ENCODE measurements at places on chromosomes 12 and 14.

- no peak for DNase-seq
- H3K4me1 ChIP-seq, result peaks cover 20% of the 10 kb centered on the region
- H3K27me3 ChIP-seq, result peaks cover 37% of the 10 kb centered on the region
- peak overlapping the region; percentile 69 for H3K4me3 ChIP-seq
- H3K36me3 ChIP-seq, result no peaks in the 10 kb centered on the region
- H3K27ac ChIP-seq, result no peak overlapping the region
These were observed 1.8 kb downstream of the ZDHHC22 start for GRCh38 chr14:77139540-77140358.

GRCh38 chr12:1799882-1800400 is 20.4 kb upstream of the LRTM2 start:
- peaks cover 23% of the 10 kb centered on the region for H3K4me1 ChIP-seq
- no peaks in the 10 kb centered on the region for H3K27me3 ChIP-seq
- DNase-seq, result no peak
- no peak overlapping the region for H3K27ac ChIP-seq
- H3K4me3 ChIP-seq, result no peak overlapping the region

DNA sequence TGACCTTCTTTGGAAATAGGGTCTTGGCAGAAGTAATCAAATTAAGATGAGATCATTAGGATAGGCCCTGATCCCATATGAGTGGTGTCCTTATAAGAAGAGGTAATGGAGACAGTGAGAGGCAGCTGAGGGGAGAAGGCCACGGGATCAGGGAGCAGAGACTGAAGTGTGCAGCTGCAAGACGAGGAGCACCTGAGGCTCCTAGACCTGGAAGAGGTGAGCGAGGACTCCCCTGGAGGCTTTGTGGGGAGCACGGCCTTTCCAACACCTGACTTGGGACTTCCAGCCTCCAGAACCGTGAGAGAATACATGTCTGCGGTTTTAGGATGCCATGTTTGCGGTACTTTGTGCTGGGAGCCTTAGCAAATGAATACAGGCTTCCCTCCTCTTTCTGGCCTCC is 37.5 kb downstream of the LRTM2 start:
- peaks cover 9% of the 10 kb centered on the region for H3K27me3 ChIP-seq
- H3K4me1 ChIP-seq, result no peaks in the 10 kb centered on the region
- no peak overlapping the region for H3K27ac ChIP-seq
- H3K36me3 ChIP-seq, result peaks cover 2% of the 10 kb centered on the region

GRCh38 chr14:77950371-77951063 is 150.6 kb downstream of the ADCK1 start:
- no peak overlapping the region for H3K4me3 ChIP-seq
- peaks cover 4% of the 10 kb centered on the region for H3K27me3 ChIP-seq
- peaks cover 6% of the 10 kb centered on the region for H3K36me3 ChIP-seq
- no peak for DNase-seq
- H3K4me1 ChIP-seq, result no peaks in the 10 kb centered on the region

GRCh38 chr14:25049568-25050268 is at the start of gene STXBP6:
Gene STXBP6 (minus strand): TSS chr14:25050147. CDS start chr14:24974818, 75,329 bp downstream.
- H3K4me1 ChIP-seq, result peaks cover 3% of the 10 kb centered on the region
- no peak for DNase-seq
- peaks cover 2% of the 10 kb centered on the region for H3K36me3 ChIP-seq
- H3K4me3 ChIP-seq, result peak within 1 kb of the TSS; percentile 59
- H3K27ac ChIP-seq, result no peak within 1 kb of the TSS

GRCh38 chr12:116943419-116944372 is 32.9 kb downstream of the FBXW8 start:
- H3K27me3 ChIP-seq, result no peaks in the 10 kb centered on the region
- peaks cover 49% of the 10 kb centered on the region for H3K36me3 ChIP-seq
- no peak overlapping the region for H3K4me3 ChIP-seq
- no peak overlapping the region for H3K27ac ChIP-seq

DNA sequence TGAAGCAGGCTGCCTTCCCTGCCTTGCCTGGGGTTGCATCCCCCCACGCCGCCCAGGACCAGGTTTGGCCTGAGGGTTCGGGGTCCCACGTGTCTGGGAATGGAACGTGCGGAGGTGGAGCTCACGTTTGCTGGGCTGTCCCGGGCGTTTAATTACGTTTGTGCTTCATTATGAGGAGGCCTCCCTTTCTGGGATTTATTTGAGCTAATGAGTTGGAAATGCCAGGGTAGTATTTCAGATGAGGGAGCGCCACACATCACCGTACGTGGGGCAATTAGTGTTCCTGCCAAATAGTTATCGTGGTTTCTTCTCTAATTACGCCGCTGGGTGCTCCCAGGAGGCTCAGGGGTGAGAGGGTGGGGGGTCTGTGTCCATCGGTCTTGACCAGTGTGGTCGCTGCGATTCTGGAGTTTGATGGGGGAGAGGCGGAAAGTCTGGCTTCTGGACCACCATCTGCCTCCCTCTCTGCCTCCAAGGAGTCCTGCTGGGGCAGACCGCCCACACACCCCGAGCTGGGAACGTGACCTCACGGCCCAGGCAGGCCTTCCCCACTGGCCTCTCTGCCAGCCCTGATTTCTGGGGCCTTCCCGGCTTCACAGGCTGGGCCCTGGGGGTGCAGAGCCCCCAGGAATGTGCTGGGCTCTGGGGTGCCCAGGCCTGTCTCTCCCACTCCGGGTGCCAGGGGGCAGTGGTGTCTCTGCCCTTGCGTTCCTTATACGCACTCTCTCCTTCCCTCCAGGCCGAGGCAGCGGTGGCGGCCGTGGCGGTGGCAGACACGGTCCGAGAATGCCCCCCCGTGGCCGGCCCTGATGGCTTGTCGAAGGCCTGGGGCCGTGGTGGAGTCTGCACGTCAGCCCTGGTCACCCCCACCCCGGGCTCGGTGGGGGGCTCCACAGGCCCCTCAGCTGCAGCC is 18.9 kb downstream of the KIF26A start:
- H3K4me3 ChIP-seq, result no peak overlapping the region
- no peaks in the 10 kb centered on the region for H3K36me3 ChIP-seq

DNA sequence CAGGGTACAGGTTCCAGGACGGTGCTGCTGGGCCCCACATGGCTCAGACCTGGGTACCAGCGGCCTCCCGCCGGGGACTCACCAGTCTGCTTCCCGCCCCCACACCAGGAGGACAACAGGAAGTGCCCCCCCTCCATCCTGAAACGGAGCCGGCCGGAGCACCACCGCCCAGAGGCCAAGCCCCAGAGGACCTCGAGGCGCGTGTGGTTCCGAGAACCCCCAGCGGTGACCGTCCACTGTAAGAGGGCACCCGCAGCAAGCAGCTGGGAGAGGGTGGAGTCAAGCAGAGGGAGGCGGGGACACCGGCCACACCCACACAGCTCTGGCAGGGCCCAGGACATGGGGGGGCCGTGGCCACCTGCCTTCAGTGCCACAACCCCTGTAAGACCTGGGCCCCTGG is 8.1 kb downstream of the C14orf180 start:
- peaks cover 19% of the 10 kb centered on the region for H3K27me3 ChIP-seq
- H3K4me3 ChIP-seq, result no peak overlapping the region
- peaks cover 2% of the 10 kb centered on the region for H3K36me3 ChIP-seq
- DNase-seq, result no peak

DNA sequence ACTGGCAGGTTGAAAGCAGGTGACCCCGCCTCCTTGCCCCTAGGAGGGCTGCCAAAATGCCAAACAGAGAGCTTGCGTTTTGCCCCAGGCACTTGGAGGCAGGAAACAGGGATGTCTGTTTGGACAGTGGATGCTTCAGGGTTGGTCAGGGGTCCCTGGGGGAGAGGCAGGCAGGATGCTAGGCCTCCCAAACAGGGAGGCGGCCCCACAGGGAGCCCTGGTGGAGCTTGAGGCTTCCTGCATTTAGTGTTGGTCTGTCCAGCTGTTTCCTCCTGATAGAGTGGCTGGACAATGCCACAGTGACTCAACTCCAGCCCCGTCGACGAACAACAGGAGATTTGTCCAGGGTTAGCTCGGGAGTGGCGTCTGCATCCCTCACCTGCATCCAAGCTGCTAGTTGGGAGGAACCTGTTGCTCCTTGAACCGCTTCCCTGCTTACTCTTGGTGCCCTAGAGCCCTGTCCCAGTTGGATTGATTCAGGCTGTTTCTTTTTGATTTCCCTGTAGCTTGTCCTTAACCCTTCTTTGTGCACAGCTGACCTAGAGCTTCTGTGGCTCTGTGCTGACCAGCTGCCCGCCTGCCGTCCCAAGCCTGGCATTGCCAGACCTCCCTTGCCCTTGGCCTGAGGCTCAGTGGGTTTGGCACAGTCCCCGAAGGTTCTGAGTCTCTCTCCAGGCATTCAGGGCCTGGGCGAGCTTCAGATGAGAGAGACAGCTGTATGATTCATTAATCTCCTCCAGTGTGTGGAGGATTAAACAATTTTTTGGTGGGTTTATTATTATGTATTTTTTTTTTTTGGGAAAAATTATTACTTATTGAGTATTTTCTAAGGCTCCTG is 45.9 kb downstream of the TSPAN9 start:
- H3K27ac ChIP-seq, result no peak overlapping the region
- peaks cover 5% of the 10 kb centered on the region for H3K27me3 ChIP-seq
- H3K36me3 ChIP-seq, result no peaks in the 10 kb centered on the region
- no peak for DNase-seq

DNA sequence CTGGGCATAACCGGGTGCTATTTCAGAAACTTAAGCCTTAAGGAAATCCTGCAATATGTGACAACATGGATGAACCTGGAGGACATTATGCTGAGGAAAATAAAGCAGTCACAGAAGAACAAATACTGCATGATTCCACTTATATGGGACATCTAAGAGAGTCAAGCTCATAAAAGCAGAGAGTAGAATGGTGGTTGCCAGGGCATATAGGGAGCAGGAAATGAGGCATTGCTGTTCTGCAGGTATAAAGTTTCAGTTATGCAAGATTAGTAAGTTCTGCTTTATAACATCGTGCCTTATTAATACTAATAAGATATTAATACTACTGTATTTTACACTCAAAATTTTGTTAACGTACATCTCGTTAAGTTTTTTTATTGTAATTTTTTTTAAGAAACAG is 124.2 kb upstream of the ATF1 start:
- peaks cover 14% of the 10 kb centered on the region for H3K4me1 ChIP-seq
- peaks cover 17% of the 10 kb centered on the region for H3K36me3 ChIP-seq
- DNase-seq, result no peak

- no peak for DNase-seq
- H3K36me3 ChIP-seq, result no peaks in the 10 kb centered on the region
- H3K4me3 ChIP-seq, result no peak overlapping the region
- no peak overlapping the region for H3K27ac ChIP-seq
- H3K27me3 ChIP-seq, result no peaks in the 10 kb centered on the region
- no peaks in the 10 kb centered on the region for H3K4me1 ChIP-seq
These were observed 746.2 kb upstream of the USP15 start for GRCh38 chr12:61514016-61514415.

GRCh38 chr12:89325495-89325894 is 26.8 kb downstream of the DUSP6 start:
- DNase-seq, result no peak
- H3K27ac ChIP-seq, result no peak overlapping the region
- H3K4me3 ChIP-seq, result no peak overlapping the region

DNA sequence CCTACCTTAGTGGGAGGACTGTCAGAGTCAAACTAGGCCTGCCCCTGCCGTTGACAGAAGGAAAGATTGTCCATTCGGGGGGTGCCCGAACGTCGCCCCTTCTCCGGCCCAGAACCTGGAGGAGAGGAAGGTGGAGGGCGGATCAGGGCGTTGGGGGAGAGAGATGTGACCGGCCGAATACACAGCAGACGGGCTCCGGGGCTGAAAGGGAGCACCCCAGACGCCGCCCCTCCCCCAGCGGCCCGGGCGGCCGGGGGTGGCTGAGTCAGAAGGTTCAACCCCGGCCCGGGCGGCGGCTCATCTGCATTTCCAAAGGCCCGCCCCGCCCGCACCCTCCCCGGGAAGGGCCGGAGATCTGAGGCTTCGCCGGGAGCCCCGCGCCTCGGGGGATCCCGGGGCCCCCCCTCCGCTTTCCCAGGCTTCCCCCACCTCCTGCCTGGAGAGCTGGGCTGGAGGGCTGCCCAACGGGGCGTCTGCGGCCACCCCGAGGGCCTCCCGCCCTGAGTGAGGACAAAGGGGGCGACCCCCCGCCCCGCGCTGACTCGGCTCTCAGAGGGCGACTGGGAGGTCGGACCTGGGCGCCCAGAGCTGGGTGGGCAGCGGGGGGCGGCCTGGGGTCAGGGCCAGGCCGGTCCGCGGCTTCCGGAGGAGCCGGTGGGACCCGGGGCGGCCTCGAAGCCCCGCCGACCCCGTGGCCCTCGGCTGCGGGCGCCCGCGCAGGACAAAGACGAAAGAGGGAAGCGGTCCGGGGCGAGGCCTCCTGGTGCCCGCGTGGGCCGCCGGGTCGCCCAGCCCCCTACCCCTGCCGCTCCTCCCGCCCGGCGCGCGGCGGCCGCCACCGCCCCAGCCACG is 3.7 kb upstream of the SETD1B start:
- H3K4me3 ChIP-seq, result peak overlapping the region; percentile 80
- peak; percentile 52 for DNase-seq
- H3K27me3 ChIP-seq, result no peaks in the 10 kb centered on the region
- peak overlapping the region; percentile 55 for H3K27ac ChIP-seq
- peaks cover 2% of the 10 kb centered on the region for H3K36me3 ChIP-seq

GRCh38 chr14:36805131-36805559 is 143.5 kb downstream of the PAX9 start:
- no peaks in the 10 kb centered on the region for H3K4me1 ChIP-seq
- no peak for DNase-seq
- H3K27ac ChIP-seq, result no peak overlapping the region

DNA sequence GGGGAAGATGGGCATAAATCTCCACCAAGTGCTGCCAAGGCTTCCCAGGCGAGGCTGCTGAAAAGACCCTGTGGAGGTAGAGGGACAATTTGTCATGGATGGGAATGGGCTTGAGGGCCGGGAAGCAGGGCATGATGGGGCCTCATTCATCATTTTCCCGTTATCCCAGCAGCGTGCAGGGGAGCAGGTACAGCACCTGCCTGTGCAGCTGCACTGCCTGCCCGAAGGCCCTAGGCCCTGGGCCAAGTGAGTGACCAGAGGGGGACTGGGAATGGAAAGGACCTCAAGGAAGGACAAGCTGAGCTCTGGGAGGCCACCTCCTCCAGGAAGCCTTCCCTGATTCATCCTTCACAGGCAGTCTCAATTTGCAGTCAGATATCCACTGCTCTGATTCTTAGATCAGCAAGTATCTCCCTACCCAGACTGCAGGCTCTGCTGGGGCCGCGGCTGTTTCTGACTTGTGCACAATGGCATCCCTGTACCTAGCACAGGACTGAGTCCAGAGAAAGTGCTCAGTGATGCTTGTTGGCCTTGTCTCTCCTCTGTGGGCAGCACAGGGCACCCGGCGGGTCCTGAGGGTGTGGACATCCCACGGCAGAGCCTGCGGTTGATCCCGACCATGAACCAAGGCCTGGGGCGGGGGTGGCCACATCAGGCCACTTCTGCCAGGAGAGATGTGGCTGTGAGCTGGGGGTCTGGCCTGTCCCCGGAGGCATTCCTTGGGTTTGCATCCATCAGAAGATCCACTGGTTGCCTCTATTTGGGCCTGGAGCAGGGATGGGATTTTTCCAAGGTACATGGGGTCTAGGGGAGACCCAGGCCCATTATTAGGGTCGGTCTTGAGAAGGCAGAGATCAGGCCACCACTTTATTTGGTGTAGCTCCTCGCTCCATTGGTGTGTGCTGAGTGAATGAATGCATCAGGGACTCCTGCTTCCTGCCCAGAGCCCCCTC is 167.3 kb upstream of the RTL1 start:
- H3K4me3 ChIP-seq, result no peak overlapping the region
- H3K27ac ChIP-seq, result no peak overlapping the region
- H3K4me1 ChIP-seq, result no peaks in the 10 kb centered on the region
- no peak for DNase-seq

- no peaks in the 10 kb centered on the region for H3K4me1 ChIP-seq
- no peak for DNase-seq
- H3K27me3 ChIP-seq, result no peaks in the 10 kb centered on the region
- H3K27ac ChIP-seq, result no peak overlapping the region
- no peaks in the 10 kb centered on the region for H3K36me3 ChIP-seq
These were observed 402.0 kb downstream of the SYT1 start for GRCh38 chr12:79266343-79267144.

GRCh38 chr14:95508377-95508776 is 8.1 kb downstream of the SYNE3 start:
- H3K4me3 ChIP-seq, result no peak overlapping the region
- H3K36me3 ChIP-seq, result peaks cover 27% of the 10 kb centered on the region

Data from memory B cell (primary cell).